HFFc6 (cell line): ENCODE measurements at places on chromosomes 2 and 18.

DNA sequence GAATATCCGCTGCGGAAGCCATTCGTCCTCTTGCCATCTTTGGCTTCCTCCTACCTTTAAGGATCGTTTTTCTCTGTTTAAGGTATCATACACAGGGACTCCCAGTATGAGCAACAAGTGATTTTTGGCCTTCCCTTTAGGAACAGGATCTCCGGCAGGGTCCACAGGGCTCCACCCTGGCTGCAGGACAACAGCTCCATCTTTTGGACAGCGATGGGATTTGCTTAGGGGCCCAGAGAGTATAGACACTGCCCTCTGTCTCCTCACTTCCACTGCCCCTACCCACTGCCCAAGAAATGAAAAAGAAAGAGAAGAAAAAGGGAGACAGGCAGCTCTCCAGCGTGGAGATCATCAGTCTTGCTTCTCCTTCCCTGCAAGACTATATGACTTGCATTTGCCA lies 224.5 kb downstream of the UXS1 start:
- no peak for DNase-seq

- DNase-seq: no peak
Observed at GRCh38 chr2:38080346-38080745, 4.4 kb upstream of the CYP1B1 start.

DNA sequence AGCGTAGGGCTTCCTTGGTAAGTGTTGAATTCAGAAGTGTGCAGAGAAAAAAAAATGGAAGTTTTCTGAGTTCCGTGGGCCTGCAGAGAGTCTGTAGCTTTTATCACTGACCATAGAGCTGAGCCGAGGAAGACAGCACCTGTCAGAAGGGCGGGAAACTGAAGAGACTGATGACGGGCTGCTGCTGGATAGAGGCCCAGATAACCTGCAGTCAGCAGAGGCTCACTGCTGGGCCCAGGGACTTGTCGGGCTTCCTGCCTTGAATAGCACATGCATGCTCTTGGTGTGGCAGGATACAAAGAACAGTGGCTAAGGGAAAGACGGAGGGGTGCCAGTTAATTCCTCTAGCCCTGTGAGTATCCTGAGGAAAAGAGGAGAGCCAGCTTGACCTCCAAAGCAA lies 166.4 kb downstream of the MGAT5 start:
- no peak for DNase-seq

DNA sequence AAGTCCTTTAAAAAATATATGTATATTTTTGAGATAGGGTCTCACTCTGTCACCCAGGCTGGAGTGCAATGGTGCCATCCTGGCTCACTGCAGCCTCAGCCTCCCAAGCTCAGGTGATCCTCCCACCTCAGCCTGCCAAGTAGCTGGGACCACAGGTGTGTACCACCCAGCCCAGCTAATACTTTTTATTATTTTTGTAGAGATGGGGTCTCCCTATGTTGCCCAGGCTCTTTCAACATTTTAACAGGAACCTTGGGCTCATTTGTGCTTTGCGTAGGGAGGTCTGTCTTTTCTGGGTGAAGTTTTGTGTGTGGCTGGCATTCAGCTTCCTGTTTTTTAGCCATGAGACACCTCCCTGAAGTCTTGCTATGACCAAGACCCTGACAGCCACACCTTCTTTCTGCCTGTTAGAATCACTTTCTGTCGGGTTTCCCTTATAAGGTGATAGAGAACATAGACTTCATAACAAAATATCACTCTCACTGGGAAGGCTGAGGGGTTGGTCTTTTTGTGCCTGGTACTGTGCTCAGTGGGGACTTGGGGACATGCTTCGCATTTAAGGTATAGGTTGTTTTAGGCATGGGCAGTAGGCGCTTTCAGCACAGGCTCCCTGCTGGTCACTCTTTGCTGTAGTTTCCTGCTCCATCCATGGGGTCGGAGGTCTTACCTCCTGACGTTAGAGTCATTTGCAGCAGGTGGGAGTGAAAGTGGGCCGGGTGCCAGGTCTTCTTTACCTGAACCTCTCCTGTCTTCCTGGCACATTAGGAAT lies 3.4 kb downstream of the RAB31 start:
- DNase-seq: no peak

DNA sequence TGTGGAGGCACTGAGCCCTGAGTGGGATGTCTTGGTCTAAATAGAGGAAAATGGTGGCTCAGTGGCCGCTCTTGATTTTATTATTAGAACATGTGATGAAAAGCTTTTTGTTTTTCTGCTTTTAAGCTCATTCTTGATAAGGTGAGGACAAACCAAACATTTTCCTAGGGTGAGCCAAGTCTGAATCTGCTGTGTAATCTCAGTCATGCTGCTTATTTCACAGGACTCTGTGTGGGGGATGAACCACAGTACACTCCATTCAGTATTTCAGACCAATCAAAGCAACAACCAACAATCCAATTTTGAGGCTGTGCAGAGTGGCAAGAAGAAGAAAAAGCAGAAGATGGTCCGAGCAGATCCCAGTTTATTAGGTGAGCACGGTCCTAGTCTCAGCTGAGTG lies 20.0 kb upstream of the SNORC start:
- DNase-seq: no peak
